ENCODE measurements at places on chromosomes 7 and 10.

DNA sequence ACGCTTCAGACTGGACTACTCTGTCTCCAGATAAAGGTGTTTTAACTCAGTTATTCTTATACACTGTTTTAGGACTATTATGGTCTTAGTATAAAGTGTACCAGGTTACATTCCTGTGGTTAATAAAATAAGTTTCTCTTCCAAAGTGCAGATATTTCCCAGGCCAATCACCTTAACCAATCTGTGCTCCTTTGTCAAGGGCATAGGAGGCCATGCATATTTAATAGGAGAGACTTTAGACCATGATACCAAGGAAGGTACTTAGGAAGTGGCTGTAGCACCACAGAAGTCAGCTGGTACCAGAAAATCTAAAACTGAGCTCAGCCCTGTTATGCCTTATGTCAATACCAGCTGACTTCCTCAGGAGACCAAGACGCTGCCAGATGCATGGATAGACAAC lies 226.5 kb upstream of the TMEM72 start:
- DNase-seq, result no peak

GRCh38 chr10:19290770-19291169 lies 242.2 kb downstream of the MALRD1 start:
- no peak for DNase-seq

DNA sequence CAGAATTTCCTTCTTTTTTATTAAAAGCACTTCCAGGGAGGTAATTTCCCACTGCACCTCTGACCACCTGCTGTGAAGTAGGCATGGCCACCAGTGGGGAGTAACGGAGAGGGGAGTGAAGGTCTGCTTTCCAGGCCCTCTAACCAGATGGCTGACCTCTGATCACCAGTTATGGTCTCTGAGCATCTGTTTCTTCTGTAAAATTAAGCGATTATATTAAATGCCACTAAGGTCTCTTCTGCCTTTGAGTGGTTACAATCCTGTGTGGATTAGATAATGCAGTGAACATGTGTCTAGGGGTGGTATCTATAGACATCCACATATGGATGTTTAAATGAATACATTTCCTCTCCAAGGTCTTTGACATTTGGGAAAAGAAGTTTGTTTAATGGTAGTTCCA lies 199.6 kb downstream of the HERPUD2 start:
- DNase-seq, result no peak

DNA sequence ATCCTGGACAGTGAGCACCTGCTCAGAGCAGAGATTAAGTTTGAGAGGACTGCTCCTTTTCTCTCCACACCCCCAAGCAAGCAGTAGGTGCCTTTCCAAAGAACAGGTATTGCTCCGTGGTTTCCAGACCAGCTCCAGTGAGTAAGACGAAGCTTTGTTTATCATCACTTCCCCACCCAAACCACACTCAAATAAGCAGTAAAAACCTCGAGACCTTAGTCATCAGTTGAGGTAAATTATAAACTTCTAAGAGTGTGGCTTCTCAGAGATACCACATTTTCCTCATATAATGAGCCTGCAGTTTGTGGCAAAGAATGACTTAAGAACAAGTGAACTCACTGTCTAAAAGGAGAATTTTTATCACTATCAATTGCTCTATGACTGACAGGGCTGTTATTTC lies 50.0 kb upstream of the GRB10 start:
- no peak for DNase-seq

GRCh38 chr7:106124186-106124585 lies 12.1 kb upstream of the SYPL1 start:
- DNase-seq, result no peak

GRCh38 chr7:45597286-45597984 lies 23.3 kb downstream of the ADCY1 start:
- no peak for DNase-seq

DNA sequence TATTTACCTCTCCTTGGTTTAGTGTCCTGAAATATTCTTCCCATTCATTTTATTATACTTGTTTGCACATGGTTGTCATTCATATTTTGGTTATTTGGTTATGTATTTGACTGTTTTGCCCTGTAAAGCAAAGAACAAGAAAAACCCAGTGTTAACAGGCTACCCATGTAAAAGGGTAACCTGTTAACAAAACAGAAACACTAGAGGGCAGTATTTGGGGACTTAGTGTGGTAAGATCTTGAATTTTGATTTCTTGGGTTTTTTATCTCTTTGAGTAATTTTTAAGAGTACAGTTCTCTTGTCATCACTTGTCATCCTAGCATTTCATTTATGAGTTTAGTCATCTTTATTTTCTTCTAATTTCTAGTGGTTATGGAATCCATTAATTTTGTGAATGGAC lies 51.3 kb downstream of the POLL start:
- no peak for DNase-seq

DNA sequence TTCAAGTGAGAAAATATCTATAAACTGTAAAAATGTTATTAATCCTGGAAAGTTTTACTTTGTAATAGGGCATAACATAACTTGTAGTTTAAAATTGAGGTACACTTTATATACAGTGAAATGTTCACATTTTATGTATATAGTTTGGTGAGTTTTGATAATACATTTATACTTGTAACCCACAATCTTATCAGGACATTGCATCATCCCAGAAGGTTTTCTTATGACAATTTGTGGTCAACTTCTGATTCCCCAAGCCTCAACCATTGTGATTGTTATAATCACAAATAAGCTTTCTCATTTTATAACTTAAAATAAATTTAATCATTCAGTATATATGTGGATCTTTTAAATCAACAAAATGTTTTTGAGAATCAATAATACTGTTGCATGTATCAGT lies 151.1 kb downstream of the TFPI2 start:
- no peak for DNase-seq

DNA sequence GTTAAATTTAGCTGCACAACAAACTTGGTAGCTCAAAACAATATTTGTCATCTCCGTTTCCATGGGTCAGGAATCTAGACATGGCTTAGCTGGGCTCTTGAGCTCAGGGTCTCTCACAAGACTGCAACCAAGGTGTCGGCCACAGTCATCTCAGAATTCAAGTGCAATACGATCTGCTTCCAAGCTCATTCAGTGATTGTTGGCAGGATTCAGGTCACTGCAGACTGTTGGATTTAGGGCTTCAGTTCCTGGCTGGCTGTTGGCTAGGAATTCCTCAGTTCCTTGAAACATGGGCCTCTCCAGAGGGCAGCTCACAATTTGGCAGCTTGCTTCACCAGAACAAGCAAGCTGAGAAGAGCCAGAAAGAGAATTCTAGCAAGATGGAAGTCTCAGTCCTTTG lies 17.5 kb upstream of the CHST3 start:
- DNase-seq, result no peak

DNA sequence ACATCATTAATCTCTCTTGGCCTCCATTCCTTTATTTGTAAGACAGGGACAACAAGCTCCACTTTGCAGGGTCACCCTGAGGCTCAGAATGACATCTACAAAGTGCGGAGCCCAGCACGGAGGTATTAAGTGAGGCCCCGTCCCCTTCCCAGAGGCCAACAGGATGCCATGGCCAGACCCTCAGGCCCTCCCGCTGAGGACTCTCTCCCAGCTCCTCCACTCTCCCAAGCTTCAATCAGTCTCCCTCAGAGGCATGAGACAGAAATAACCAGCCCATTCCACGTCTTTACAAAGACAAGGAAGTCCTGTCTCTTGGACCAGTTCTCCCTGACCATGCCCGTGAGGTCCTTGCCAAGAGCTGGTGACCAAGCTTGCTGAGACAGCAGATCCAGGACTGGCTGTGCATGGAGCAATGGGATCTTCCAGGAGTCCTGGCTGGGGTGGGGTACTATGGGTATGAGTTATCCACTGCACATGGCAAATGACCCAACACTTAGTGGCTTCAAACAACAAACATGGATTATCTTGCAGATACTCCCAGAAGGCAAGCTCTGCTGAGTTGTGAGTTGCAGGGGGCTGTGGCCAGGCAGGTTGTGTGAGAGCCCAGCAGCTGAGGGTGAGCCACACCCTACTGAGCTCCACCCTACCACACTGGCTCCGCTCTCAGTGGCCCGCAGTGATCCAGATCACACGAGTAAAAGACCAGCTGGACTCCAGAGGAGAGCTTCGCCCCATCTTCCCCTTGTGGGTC lies 4.3 kb upstream of the PPIF start:
- no peak for DNase-seq

DNA sequence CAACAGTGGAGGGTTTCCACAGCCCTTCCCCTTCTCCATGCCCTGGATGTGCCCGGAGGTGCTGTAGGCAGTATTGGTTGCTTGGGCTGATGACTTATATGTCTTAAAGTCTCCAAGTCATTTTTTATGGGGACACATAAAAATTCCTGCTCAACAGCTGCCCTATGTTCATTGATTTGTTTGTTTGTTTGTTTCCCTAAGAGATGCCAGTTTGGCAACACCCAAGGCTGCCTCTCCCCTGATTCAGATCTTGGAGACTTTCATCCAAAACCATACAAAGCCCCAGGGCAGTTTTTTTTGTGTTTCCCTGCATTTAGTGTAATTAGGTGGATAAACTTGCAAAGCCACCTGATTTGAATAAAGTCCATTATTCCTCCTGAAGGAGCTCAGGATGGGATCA lies 115.3 kb downstream of the PLPP4 start:
- DNase-seq, result no peak

- DNase-seq, result no peak
These were observed 96.4 kb upstream of the DNAAF5 start for GRCh38 chr7:630111-630511.

- DNase-seq, result no peak
These were observed 12.3 kb upstream of the C10orf71 start for GRCh38 chr10:49286686-49287085.

DNA sequence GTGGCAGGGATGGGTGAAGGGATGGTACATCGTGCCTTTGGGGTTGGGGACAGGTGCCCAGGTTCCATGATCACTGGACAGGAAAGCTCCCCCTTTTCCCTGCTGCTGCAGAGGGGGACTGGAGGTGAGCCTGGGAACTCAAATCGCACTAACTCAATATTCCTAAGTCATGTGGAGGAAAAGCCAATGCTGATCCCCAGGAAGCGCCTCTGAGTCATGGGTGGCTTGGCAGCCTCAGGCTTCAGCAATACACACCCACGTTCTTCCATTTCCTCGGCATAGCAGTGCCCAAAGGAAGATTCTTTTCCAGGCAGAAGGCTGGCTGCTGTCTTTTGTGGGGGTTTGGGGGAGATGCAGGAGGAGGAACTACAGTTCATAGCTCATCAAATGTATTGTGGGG lies 165.8 kb downstream of the CCDC3 start:
- DNase-seq, result no peak

DNA sequence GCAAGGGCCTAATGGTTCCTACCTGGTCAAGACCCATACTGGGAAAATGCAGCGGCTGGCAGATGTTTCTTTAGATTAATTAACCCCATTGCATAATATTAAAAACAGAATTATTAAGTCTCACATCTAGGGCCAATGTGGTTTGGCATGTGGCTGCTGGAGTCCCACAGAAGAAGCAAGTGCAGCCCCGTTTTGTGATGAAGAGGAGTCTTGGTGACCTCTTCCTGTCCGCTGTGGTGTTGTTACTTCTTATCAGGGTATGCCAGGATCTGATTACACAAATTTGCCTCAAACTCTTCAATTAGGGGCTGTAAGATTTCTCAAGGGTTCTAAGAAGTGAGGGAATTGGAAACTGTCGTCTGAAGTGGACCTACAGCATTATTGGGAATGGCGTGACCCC lies 240.3 kb downstream of the SEC23IP start:
- DNase-seq, result no peak

DNA sequence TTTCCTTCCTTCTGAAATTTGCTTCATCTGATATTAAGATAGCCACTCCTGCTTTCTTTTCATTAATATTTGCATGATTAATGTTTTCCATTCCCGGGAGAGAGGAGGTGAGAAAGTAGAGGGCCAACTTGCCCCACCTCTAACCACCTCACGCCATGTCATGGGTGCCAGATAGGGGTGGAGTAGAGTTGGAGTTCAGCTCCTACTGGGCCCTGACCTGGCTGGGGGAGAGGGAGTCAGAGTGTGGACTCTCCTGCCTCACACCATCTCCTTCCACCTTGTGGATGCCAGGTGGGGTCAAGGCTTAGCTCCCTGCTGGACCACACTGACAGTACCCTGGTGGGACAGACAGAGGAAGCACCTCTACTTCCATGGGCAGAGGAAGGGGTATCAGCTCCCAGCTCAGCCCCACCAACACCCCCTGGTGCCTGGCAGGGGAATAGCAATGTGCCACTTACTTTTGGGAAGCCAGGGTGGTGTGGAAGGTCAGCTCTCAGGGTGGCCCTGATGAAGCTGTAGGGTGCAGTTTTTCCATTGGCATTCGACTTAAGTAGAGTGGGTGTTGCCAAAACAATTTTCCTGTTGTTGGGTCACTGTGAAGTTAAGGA lies 28.0 kb downstream of the CHST12 start:
- DNase-seq, result peak; percentile 57

DNA sequence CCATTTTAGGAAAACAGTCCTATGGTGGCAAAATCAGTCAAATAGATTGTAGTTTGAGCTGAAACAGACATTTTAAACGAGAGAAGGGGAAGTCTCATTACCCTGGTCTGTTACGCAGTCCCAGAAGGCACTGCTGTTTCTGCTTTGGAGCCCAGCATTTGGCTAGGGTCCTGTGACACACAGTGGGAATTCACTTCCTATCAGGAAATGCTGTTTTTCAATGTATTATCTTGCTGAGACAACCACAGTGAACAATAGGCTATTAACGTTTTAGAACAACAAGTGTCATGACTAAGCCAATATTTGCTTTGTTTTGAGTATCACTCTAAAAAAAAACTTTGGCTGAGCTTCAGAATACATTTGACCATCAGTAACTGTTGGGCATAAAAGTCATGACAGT lies 74.1 kb downstream of the ADD3 start:
- peak; percentile 41 for DNase-seq

DNA sequence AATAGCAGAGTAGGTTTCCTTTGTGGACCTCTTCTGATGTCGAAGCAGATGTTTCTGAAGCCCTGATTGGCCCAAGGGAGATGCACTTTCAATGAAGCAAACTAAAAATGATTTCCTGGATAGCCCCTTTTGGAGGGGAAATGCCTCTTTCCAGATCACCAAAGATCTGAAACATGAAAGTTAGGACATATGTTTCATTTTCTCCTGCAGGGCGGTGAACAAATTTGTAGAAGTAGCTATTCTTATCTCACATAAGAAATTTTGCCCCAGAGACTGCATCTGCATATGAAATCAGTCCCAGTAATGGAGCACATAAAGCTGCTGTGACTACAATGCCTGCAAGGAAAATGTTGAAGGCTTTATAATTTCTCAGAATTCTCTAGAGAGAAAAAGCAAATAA lies 56.0 kb downstream of the THSD7A start:
- no peak for DNase-seq

DNA sequence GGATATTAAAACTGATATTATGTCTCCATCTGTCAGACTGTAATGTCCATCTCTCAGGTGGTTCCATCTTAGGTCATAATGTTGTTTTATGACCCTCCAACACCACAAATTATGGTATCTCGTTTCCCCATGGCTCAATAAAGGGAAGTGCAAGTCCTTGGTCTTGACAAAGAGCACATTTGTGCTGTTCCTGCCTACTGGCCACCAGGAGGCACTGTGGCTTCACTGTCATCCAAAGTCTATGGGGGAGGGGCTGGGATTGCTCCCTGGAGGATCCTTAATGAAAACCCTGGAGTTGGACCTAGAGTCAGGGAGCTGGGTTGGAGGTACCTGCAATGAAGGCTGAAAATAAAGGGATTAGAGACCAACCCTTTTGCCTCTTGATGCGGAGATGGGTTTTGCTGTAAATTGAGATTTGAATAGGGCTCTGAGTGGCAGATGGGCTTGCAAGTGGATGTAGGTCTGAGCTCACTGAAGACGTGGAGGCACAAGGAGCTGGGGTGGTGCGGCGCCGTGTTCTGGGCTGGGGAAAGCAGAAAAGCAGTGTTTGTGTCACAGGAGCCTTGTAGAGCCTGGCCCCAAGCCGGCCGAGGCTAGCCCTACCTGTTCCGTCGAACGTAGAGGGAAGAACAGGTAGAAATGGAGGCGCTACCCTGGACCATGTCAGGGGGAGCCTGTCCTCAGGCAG lies 180.5 kb upstream of the PRSS58 start:
- DNase-seq, result peak; percentile 38
